ENCODE measurements at places on chromosomes 7 and 10.

GRCh38 chr10:117677239-117677638, 134.7 kb downstream of the EMX2 start:
- no peak for DNase-seq

DNA sequence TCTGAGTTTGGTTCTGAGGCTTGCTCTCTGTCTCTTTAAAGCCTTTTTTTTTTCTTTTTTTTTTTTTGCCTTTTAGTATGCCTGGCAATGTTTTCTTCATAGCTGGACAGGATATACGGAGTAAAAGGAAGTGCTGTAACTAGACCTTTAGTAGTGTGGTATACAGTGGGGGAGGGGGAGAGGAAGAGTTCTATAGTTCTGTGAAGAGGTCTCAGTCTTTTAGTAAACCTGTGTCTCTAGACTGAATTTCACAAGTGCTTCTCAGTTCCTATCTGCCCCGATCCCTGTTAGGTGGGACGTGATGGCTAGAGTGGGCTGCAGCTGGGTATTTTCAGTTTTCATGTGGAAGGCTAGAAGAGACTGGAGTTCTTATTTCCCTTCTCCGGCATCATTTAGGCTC, 3.1 kb upstream of the ABCC2 start:
- peak; percentile 92 for DNase-seq

DNA sequence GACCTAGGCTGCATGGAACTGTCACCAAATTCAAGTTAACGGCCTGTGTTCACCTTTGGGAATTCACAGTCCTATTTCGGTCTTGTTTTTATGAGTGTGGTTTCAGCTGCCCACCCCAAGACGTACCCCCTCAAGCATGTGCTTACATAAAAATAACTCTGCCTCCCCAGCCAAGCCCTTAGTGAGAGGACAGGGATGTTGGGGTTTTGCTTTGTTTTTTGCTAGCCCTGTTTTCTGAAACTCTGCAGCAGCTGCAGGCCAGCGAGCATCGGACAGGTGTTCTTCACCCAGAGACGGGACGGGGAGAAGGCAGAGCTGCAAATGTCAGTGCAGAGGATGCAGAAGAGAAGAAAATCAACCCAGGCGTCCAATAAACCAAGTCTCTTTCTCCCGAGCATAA, 13.5 kb downstream of the CHST15 start:
- no peak for DNase-seq

DNA sequence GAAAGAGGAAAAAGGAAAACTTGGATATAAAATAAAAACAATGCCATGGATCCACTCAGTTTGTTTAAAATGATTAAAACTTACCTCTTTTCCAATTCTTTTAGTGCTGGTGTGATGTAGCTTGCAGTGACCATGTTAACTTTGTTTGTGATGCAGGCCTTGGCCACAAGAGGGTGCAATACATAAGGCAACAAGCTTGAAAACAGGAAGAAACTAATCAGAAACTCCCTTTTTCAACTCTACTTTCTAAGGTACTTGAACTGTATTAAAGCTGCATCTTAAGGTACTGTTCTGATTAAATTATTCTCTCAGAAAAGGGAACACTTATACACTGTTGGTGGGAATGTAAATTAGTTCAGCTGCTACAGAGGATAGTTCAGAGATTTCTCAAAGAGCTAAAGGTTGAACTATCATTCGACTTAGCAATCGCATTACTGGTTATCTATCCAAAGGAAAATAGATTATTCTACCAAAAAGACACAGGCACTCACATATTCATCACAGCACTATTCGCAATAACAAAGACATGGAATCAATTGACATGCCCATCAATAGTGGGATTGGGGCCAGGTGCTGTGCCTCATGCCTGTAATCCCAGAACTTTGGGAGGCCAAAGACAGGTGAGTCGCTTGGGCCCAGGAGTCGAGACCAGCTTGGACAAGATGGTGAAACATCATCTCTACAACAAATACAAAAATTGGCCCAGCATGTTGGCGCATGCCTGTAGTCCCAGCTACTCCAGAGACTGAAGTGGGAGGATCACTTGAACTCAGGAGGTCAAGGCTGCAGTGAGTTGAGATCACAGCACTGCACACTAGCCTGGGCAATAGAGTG, 50.9 kb downstream of the AASS start:
- peak; percentile 68 for DNase-seq
